ENCODE measurements at places on chromosomes 7 and 10.

- no peak for DNase-seq
Observed at GRCh38 chr10:24891823-24892222, 60.6 kb downstream of the PRTFDC1 start.

GRCh38 chr7:119123326-119123725 is 898.8 kb downstream of the ANKRD7 start:
- DNase-seq, result no peak

DNA sequence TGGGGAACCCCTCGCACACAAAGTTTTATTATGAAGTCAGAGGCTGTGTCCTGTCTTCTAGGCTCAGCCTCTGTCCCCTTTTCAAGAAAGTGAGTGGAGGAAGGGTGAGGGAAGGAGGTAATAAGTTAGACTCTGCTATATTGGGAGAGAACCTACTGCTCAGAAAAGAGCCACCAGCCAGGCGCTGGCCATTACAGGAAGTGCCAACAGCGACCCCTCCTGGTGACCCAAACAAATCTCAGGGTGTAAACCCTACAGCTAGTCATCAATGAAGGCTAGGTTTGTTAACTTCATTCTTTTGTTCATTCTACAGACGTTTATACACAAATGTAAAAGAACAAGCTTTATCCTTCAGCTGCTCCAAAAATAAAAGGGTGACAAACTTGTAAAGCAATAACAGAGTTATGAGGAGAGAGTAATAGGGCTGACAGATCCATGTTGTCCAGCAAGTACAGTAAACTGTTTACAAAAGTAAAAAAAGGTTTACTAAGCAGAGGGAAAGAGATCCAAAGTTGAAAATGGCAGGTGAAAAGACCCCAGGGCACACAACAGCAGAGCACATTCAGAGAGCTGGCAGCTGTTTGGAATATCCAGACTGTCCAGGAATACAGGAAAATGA is 82.7 kb downstream of the FAM204A start:
- DNase-seq, result peak; percentile 74

- no peak for DNase-seq
Observed at GRCh38 chr10:4383651-4384098, 442.3 kb upstream of the AKR1E2 start.

DNA sequence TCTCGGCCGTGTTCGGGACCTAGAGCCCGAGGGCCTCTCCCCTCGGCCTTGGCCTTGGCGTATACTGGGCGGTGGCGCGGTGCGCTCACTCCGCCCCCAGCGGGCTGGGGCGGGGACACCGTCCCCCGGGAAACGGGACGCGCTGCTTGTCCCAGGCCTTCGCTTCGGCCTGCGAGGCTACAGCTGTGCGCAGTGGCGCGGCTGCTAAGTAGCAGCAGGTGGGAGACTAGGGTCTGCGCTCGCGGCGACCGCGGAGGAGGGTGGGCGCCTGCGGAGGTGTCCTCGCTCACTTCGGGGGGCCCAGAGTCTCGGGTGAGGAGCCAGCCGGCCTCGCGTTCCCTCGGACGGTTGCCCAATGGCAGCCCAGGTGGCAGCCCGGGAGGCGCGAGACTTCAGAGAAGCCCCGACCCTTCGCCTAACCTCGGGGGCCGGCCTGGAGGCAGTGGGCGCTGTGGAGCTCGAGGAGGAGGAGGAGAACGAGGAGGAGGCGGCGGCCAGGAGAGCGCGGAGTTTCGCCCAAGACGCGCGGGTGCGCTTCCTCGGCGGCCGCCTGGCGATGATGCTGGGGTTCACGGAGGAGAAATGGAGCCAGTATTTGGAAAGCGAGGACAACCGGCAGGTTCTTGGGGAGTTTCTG is at the start of gene DNAH11:
TSS of gene DNAH11 (plus strand) at position 149 of the 637 bp plus-strand sequence. CDS start at position 356, 207 bp downstream.
- peak; percentile 61 for DNase-seq

DNA sequence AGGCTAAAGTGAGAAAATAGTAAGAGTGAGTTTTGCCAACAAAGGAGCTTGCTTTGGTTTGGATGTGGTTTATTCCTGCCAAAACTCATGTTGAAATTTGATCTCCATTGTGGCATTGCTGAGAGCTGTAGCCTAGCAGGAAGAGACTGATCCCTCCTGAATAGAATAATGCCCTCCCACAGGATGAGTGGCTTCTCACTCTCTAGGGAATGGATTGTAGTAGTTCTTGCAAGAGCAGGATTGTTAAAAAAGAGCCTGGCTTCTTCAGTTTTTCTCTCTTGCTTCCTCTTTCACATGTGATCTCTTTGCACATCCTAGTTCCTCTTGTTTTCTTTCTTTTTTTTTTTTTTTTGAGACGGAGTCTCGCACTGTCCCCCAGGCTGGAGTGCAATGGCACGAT is 34.4 kb downstream of the ASAH2 start:
- no peak for DNase-seq

Data from hepatocyte (in vitro differentiated cells).